ENCODE measurements at places on chromosomes 7 and 10. TPM values are rescaled to one million over a fixed set of nuclear protein-coding genes. Genes with fewer than 3 reads are reported as not detected.

The HMX3 gene
- 1.2 TPM for total RNA-seq

The ZNF800 gene
- total RNA-seq, result 49.9 TPM

The TMEM168 gene
- 25.6 TPM for total RNA-seq

The KEL gene
- total RNA-seq, result 1.8 TPM

DNA sequence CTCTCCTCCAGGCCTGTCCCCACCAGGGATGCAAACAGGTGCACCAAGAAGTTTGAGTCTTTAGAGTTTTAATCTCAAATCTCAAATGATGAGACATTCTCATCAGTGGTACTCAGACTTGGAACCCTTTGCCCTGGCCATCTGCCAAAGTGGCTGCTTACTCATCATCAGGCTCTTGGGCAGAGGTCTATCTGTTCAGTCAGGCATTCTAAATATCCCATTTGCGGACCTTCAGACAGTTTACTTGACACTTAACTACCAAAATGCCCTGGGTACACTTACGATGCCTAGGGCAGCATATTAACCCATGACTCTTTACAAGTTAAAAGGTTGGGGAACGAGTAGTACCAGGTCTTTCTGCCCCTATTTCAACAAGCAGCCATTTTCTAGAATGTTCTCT is 61.2 kb upstream of the YAE1 start:
- no peak overlapping the region for H3K4me3 ChIP-seq
- H3K4me1 ChIP-seq, result peaks cover 17% of the 10 kb centered on the region
- no peak for DNase-seq
- no peak overlapping the region for H3K27ac ChIP-seq
- peaks cover 38% of the 10 kb centered on the region for H3K27me3 ChIP-seq

- peaks cover 11% of the 10 kb centered on the region for H3K27me3 ChIP-seq
- no peak for DNase-seq
- H3K4me1 ChIP-seq, result no peaks in the 10 kb centered on the region
- H3K4me3 ChIP-seq, result no peak overlapping the region
- no peaks in the 10 kb centered on the region for H3K36me3 ChIP-seq
Measured at GRCh38 chr7:106535234-106535932, 125.6 kb downstream of the CCDC71L start.

DNA sequence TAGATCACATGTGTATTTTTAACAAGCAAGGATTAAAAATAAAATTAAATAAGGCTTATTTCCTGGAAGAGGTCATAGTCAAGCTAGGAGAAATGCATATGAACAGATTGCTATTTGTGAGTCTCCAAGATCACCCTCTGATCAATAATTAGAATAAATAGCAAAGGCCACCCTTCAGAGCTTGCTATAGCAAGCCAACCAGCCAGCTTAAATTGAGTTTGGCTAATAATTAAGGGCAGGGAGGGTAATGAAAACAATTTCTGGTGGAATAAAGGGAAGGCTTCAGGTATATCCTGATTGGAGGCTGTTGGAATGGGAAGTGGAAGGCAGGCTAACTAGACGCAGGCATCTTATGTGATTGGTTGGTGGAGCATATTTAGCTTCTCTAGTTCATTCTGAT is 403.5 kb downstream of the ARL4A start:
- DNase-seq, result no peak
- no peaks in the 10 kb centered on the region for H3K4me1 ChIP-seq
- peaks cover 6% of the 10 kb centered on the region for H3K27me3 ChIP-seq
- no peak overlapping the region for H3K27ac ChIP-seq
- H3K4me3 ChIP-seq, result no peak overlapping the region

DNA sequence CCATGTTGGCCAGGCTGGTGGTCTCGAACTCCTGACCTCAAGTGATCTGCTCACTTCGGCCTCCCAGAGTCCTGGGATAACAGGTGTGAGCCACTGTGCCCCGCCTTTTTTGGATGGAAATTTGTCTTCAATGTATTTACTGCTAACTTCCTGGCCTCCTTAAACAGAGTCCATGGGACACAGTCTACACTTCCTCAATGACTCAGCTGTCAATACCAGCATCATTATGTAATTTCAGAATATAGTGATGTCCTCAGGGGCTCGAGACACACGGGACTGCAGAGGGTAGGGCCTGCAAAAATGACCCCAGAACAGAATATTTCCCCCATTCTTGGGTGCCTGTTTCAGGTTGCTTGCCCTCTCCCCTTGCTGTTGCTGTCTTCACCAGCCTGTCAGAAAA is 31.1 kb downstream of the CAMK2G start:
- DNase-seq, result no peak
- H3K4me1 ChIP-seq, result no peaks in the 10 kb centered on the region
- H3K27ac ChIP-seq, result no peak overlapping the region
- no peak overlapping the region for H3K4me3 ChIP-seq
- H3K27me3 ChIP-seq, result no peaks in the 10 kb centered on the region

DNA sequence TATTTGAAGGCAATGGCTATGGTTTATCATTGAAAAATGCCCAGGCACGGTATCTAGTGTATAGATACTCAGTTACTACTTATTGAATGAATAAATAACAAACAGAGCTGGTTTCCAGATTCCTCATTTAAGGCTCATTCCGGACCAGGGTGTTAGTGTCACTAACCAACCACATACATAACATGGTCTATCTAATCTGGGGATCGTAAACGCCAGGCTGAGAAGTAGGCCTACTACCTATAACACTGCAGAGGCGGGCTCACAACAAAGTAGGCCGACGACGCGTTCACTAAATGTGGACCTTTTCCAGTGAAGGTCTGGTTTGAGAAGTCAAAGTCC is 423 bp downstream of the LSM5 start:
- no peaks in the 10 kb centered on the region for H3K27me3 ChIP-seq
- H3K27ac ChIP-seq, result peak overlapping the region; percentile 95
- no peak for DNase-seq
- peaks cover 26% of the 10 kb centered on the region for H3K4me1 ChIP-seq

DNA sequence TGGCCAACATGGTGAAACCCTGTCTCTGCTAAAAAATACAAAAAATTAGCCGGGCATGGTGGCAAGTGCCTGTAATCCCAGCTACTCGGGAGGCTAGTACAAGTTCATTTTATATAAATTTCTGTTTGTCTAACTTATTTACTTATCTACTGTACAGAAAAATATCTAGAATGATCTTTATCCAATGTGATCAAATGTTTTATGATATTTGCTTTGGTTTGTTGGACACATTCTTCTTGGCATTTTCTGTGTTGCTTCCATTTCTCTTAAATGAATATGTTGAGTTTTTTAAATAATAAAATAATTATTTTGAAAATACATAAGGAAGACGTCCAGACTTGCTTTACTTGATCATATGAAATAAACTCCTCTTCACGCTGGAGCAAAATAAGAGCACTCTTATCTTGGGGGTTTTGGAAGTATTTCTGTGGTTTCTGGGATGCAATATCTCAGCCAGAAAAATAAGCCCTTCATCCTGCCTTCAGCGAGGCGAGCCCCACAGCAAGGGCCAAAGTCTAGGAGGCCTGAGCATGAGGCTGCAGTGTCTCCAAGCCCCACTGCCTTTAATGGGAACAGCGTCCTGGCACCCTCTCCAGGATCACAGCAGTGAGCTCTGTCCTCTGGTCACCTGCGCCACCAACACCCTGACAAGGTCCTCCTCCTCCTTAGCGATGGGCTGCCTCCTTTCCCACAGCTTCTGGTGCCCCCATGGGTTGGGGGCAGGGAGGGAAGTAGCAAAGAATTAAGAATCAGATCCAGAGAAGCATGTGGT is 480.2 kb downstream of the KCNMA1 start:
- H3K36me3 ChIP-seq, result no peaks in the 10 kb centered on the region
- no peak overlapping the region for H3K27ac ChIP-seq
- no peak for DNase-seq
- peaks cover 15% of the 10 kb centered on the region for H3K27me3 ChIP-seq
- H3K4me1 ChIP-seq, result no peaks in the 10 kb centered on the region

DNA sequence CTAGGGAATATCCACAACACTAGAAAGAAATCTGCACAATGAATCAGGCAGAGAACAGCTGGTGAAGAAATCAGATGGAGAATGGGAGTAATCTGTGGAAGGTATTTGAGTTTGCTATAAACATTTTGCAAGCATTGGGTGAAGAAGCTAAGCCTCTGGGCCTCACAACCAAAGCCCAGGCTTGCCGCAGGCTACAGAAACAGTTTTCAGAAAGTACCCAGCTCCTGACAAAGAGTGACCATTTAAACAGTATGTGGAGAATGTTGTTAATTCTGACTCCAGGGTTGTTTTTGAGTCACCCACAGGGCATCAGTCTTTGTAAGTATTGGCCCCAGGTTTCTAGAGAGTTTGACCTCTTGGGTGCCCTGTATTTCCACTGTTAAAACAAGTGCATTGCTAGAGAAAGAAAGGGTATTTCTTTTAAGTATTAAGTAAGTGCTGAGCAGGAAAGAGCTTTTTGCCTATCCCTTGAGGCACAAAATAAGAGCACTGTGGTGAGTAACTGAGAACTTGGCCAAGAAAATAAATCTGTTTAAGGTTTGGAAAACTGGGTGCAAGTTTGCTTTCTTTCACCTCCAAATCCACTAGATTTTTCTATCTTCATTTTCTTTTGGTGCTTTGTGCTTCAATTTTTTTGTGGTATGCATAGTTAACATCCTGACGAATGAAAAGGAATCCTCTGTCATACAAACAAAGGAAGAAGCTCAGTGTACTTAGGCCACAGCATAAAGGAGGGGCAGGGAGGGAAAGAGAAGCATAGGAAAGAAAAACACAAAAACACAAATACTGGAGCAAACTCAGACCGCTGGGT is 691.8 kb downstream of the SUGCT start:
- H3K27me3 ChIP-seq, result no peaks in the 10 kb centered on the region
- DNase-seq, result no peak
- H3K4me3 ChIP-seq, result no peak overlapping the region
- H3K36me3 ChIP-seq, result peaks cover 2% of the 10 kb centered on the region
- H3K4me1 ChIP-seq, result no peaks in the 10 kb centered on the region
- no peak overlapping the region for H3K27ac ChIP-seq

GRCh38 chr7:131940621-131941165 is 384.3 kb upstream of the PODXL start:
- H3K4me3 ChIP-seq, result no peak overlapping the region
- DNase-seq, result no peak
- no peaks in the 10 kb centered on the region for H3K4me1 ChIP-seq
- no peak overlapping the region for H3K27ac ChIP-seq

DNA sequence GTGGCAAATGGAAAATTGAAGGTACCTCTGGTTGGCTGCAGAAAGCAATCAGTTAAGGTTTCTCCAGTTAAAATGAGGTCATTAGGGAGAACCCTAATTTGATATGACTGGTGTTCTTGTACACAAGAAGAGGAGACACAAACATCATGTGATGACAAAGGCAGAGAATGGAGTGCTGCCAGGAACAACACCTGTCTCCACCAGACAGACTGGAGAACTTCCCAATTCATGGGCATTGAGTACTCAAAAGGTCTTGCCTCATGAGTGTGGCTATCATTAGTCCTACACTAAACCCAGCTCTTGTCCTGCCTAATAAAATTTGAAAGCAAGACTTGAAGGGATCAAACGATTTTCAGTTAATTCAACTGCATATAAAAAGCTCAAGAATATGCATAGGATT is 152.6 kb downstream of the PTPN20 start:
- H3K27me3 ChIP-seq, result no peaks in the 10 kb centered on the region
- no peaks in the 10 kb centered on the region for H3K4me1 ChIP-seq
- no peak overlapping the region for H3K27ac ChIP-seq
- no peak for DNase-seq
- no peaks in the 10 kb centered on the region for H3K36me3 ChIP-seq

- H3K4me1 ChIP-seq, result no peaks in the 10 kb centered on the region
- H3K4me3 ChIP-seq, result no peak overlapping the region
- DNase-seq, result no peak
- no peak overlapping the region for H3K27ac ChIP-seq
- H3K36me3 ChIP-seq, result no peaks in the 10 kb centered on the region
- H3K27me3 ChIP-seq, result no peaks in the 10 kb centered on the region
Measured at GRCh38 chr10:723973-724372, 34.5 kb upstream of the DIP2C start.

- no peak for DNase-seq
- H3K4me3 ChIP-seq, result no peak overlapping the region
- H3K27ac ChIP-seq, result no peak overlapping the region
- H3K27me3 ChIP-seq, result peaks cover 10% of the 10 kb centered on the region
Measured at GRCh38 chr7:128129224-128129864, 98.1 kb upstream of the LRRC4 start.

DNA sequence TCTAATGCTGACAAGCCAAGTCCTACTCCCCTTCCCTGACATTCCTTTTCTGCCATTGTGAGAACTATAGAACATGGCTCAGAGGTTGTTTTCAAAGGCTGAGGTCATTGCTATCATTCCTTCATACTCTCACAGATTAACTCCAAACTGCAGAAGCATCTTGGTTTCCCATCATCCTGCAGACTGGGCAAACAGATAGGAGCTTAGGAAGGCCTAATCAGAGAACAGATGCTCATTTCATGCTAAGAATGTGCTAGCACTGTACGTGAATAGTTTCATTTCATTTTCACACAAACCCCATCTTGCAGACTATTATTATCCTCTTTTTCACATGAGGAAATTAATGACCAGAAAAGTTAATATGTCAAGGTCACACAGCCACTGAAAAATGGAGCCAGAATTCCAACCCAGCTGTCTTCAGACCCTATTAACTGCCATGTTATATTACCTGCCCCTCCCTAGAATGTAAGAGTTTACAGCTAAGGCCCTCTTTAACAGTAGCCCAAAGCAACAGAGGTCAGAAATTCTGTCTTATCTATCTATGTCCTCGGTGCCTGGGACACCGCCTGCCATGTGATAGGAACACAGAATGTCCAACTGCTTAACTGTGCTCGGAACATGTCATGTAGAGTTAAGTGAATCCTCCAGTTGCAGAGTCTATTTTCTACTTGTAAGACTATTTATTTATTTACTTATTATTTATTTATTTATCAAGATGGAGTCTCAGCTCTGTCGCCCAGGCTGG is 2.9 kb upstream of the LCOR start:
- H3K27ac ChIP-seq, result no peak overlapping the region
- H3K36me3 ChIP-seq, result no peaks in the 10 kb centered on the region
- no peak for DNase-seq
- H3K4me3 ChIP-seq, result no peak overlapping the region
- peaks cover 29% of the 10 kb centered on the region for H3K4me1 ChIP-seq
- H3K27me3 ChIP-seq, result no peaks in the 10 kb centered on the region

DNA sequence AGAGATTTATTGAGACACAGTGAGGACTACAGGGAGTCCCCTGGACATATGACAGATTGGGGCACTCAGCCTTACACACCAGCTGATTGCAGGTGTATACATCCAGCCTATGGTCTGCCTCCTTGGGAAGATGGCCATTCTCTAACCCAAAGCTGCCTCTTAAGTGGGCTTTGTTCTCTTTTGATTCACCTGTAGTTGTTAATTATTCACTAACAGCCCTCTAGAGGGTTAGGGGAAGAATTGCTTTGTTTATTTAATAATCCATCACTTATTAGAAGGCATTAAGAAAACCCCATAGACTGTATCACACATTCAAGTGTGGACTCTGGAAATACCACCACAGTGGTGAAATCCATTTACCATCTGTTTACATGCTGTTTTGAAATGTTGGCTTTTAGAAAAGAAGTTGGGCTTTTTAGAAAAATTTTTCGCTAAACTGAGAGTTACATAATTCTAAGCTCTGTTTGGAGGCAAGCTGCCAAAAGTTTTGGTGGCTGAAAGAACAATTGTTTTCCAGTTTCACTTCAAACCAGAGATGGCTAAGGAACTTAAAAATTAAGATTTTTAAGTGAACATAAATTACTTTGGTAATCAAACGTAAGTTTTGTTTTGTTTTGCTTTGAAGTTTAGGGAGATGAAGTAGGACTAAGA is 379.1 kb downstream of the ADRA2A start:
- H3K4me3 ChIP-seq, result no peak overlapping the region
- H3K4me1 ChIP-seq, result no peaks in the 10 kb centered on the region
- no peak overlapping the region for H3K27ac ChIP-seq
- DNase-seq, result no peak
- H3K27me3 ChIP-seq, result peaks cover 25% of the 10 kb centered on the region
- H3K36me3 ChIP-seq, result no peaks in the 10 kb centered on the region
